ENCODE measurements at places on chromosomes 1 and 21. TPM values are rescaled to one million over a fixed set of nuclear protein-coding genes. Genes with fewer than 3 reads are reported as not detected.

DNA sequence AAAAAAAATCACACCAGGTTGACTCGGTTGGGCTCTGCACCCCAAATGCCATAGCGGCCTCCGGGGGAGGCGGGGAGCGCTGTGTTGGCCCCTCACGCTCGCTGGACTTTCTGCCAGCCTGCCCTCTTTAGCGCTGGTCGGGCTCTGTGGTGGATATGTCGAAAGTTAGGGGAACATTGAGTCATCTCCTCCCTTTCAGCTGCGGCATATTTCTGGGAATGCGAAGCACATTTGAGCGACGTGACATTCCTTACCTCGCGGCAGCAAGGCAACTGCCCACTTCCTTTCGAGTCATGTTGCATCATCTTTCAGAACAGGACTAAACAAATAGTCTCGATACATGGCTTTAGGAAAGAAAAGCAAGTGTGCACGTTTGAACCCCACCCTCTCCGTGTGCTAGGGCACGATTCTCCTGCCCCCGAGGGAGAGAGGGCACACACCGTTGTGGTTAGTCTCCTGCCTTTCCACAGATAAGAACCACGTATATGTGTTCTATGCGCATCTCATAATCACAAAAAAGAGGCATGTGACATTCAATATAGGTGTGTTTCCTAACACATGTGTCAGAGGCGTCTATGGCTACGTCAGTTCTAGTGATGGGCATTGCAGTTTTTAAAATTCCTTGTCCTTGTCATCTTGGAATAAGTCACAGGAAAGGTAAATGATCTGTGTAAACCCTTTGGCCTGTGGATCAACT, 105.9 kb upstream of the SLC45A1 start:
- DNase-seq = no peak
- no peak overlapping the region for H3K4me3 ChIP-seq
- H3K36me3 ChIP-seq = no peaks in the 10 kb centered on the region
- peaks cover 4% of the 10 kb centered on the region for H3K27me3 ChIP-seq

GRCh38 chr1:205948039-205948438, 4.8 kb upstream of the SLC26A9 start:
- H3K27ac ChIP-seq = no peak overlapping the region
- DNase-seq = no peak
- H3K4me1 ChIP-seq = no peaks in the 10 kb centered on the region
- H3K36me3 ChIP-seq = no peaks in the 10 kb centered on the region
- no peak overlapping the region for H3K4me3 ChIP-seq
- H3K27me3 ChIP-seq = peaks cover 5% of the 10 kb centered on the region

DNA sequence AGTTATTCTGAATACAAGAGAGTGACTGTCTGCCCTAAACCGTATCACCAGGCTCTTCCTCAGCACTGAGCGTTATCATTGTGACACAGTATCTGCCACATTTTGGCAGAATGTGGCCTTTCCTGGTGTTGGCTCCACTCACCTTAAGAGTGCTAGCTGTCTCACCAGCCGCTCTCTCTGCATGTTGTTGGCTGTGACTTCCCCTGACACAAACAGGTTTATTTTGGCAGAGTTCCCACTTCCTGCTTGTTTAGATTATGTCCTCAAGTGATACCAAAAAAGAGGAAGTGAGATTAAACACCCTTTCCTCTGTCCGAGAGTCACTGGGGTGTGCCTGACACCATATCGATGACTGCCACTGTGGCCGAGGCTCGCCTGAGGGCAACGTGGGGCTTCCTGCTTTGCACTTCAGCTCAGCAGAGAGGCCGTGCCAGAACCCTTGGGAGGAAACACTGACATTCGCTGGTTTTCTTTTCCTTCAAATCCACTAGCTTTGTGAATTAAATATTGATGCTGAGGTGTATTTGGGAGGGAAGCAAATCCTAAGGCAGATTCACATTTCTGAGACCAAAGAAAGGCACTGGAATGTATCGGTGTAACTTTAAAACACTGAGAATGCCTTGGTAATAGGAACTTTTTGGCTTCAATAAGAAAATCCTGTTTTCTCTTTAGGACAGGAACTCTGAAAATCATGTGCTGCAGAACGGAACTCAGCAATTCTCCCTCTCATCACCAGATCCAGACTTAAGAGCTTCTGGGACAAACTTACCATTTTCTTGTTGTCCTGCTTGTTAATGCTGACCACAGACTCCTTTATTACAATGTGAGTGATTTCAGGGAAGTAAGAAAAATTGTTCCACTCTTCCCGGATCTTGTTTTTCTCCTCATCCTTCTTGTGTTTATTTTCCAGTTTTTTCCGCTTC, 102.1 kb downstream of the JAK1 start:
- no peak overlapping the region for H3K4me3 ChIP-seq
- no peaks in the 10 kb centered on the region for H3K27me3 ChIP-seq
- peak; percentile 87 for DNase-seq

The KRTAP12-2 gene
- not detected for total RNA-seq

All from natural killer cell (primary cell).